Thoracic aorta endothelial cell (primary cell): ENCODE measurements at places on chromosomes 12 and 14. TPM values are rescaled to one million over a fixed set of nuclear protein-coding genes. Genes with fewer than 3 reads are reported as not detected.

The SLC25A21 gene
- 2.4 and 4.0 TPM in 2 replicates for total RNA-seq

The BDKRB1 gene
- not detected in 2 replicates for total RNA-seq

The DLST gene
- total RNA-seq: 87.0 and 100 TPM in 2 replicates

The PZP gene
- 0.93 and 1.7 TPM in 2 replicates for total RNA-seq

The ACSM4 gene
- not detected in 2 replicates for total RNA-seq

The PARPBP gene
- 34.8 and 48.2 TPM in 2 replicates for total RNA-seq

The RASSF9 gene
- 1.7 and 2.4 TPM in 2 replicates for total RNA-seq

The PPP1R1A gene
- total RNA-seq: not detected in 2 replicates

The EIF2S3B gene
- 1.5 and 1.7 TPM in 2 replicates for total RNA-seq

The NRIP2 gene
- total RNA-seq: not detected in 2 replicates

The VRTN gene
- total RNA-seq: not detected in 2 replicates

The KRT6B gene
- not detected in 2 replicates for total RNA-seq

The PMCH gene
- 0.36 and 1.9 TPM in 2 replicates for total RNA-seq

The SMCO3 gene
- 0.13 TPM in 1 of 2 replicates, not detected in the other for total RNA-seq

The ACRBP gene
- total RNA-seq: 0.50 and 0.53 TPM in 2 replicates
